ENCODE measurements at places on chromosomes 11 and 22.

DNA sequence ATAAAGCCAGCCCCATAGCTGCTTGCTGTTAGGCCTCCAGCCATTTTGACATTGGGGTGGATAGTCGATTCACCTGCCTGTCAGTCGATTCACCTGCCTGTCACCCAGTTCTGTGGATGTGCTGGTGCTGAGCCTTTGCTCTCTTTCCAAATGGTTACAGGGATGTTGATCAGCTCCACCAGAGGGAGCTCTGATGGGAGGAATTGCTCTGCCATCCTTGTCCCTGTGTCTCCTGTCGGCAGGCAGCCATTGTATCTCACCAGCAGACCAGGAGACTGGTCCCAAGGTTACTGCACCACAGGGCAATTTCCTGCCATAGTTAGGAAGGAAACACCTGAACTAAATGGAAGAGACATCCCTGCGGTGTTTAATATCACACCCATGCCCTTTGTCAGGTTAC lies 6.1 kb downstream of the MPEG1 start:
- DNase-seq: no peak

GRCh38 chr11:2715716-2716350 lies 16.0 kb upstream of the KCNQ1OT1 start:
- no peak for DNase-seq

DNA sequence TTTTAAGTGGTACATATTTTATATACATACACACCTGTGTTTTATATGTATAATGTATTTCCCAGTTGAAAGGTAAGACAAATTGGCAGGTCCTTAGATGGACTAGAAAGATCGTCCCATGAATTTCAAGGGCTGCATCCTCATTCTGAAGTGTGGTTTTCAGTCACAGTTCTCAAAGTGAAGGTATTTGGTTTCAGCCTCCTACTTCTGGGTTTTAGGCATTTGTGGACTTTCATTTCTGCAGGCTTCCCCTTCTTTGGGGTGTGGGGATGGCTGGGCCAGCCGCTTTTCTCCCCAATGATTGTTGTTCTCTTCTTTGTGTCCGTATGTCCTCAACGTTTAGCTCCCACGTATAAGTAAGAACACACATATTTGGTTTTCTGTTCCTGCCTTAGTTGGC lies 10.0 kb downstream of the DCPS start:
- no peak for DNase-seq

DNA sequence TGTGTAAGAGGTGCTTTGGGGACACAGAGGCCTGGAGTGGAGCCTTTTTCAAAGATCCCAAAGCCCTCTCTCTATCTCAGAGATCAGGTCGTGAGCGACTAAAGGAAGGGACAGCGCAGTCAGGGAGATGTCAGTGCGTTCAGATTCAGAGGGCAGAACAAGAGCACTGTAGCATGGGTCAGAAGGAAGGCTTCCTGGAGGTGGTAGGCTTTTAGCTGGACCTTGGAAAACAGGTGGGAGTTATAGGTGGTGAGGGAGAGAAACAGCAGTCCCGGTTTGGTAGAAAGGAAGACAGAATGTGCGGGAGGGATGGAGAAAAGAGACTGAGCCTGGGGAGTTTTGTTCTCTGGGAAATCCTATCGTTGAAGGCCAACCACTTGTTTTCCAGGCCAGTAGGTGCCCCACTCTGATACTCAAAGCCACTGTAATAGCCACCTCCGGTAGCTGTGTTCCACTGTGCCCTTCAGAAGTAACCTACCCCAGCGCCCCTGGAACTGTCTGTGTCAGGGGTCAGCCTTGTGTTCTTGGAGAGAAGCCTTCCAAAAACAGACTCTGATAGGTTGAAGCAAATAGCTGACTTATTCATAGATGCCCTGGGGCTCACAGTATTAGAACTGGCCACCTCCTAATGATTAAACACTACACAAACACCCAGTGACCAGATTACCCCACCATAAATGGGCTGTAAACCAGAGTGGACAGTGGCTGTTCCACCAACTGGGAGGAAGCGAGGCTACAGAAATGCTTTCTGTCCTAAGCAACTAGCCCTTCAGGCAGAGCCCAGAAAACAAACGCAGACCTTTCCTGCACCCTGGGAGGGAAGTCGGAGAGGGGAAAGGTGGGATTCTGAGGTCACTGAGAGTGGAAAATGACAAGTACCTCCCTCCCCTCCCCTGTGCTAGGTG lies 157.7 kb downstream of the DBX1 start:
- no peak for DNase-seq

- no peak for DNase-seq
Measured at GRCh38 chr22:44609400-44609988, 92.5 kb upstream of the PRR5 start.

GRCh38 chr11:88478136-88478815 lies 140.7 kb upstream of the CTSC start:
- DNase-seq: no peak

DNA sequence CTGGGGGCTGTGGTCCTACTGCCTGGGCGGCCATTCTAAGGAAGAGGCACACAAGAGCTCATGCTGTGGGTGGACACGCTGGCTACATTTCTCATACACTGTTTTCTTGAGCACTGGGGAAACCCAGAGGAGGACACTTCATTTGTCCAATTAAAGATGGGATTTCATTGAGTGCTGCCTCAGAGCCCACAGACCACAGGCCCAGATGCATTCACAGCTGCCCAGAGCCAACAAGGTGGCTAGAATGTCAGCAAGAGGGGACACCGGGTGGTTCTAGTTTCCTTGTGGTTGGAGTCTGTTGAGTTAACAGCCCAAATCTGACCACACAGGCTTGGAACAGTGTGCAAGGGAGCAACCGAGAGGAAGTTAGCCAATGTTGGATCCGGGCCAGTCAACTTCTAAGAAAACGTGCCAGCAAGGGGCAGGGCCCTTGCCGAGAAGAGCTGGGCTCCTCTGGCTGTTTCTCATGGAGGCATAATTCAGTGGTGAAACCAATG lies 35.0 kb upstream of the SORL1 start:
- DNase-seq: peak; percentile 73

DNA sequence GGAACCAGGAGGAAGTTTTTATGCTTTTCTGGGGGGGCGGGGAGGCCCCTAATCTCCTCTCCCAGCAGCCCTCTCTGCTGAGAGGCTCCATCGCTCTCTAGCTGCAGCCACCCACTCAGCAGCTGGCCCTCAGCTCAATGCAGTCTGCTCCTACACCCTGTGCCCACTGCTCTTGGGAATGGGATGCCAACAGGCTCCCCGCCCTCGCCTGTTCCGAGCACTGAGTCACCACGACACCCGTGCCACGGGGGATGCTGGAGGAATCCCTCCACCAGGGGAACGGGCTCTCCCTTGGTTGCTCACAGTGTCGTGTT lies 23.5 kb upstream of the SUSD2 start:
- DNase-seq: no peak

GRCh38 chr11:8040261-8040920 lies 40.6 kb upstream of the TUB start:
- DNase-seq: no peak

DNA sequence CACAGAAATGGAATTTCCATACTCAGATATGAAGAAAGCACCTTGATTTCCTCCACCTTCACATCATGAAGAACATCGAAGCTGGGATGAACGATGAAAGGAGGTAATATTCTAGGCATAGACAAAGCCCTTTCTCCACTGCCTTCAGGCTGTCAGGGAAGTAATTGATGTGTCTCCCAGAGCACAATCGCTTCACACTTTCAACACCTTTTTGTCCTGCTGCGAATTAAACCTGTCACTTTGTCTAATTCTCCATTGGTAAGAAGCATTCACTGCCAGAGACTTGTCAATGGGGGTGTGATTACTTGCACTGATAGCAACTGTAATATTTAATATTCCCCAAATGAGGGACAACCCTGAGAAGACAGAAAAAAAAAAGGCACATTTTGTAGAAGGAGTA lies 260.1 kb downstream of the ETS1 start:
- no peak for DNase-seq

GRCh38 chr22:24069721-24070120 lies 58.6 kb downstream of the CABIN1 start:
- DNase-seq: no peak

GRCh38 chr22:36814801-36815200 lies 2.0 kb downstream of the PVALB start:
- no peak for DNase-seq

- DNase-seq: no peak
Measured at GRCh38 chr22:45420011-45420410, 6.5 kb downstream of the RIBC2 start.

DNA sequence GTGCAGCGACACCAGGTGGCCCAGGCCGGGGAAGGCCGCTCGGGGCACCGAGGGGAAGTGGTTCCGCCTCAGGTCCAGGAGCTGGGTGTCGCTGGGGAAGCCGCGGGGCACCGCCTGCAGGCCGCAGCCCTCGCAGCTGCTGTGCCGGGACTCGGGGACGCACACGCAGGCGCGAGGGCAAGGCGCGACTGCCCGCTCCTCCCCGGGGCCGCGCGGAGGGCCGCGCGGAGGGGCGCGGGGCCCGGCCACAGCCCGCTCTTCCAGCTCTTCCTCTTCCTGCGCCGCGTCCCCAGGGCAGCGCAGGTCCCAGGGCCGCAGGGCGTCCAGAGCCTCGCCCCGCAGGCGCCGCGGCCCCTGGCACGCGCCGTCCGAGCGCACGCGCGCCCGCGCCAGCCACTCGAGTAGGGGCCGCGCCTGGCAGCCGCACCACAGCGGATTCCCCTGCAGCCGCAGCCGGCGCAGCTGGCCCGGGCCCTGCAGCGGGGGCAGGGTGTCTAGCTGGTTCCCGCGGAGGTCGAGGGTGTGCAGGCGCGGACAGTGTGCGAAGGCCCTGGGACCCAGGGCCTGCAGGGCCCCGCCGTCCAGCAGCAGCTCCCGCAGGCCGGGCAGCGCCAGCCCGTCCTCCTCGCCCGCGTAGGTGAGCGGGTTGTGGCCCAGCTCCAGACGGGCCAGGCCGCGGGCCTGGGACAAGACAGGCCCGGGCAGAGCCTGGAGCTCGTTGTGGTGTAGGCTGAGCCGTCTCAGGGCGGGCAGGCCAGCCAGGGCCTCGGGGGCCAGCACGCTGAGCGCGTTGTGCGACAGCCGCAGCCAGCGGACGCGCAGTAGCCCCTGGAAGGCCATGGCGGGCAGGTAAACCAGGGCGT lies 2.8 kb downstream of the CHADL start:
- DNase-seq: peak; percentile 88

- no peak for DNase-seq
Measured at GRCh38 chr11:32168924-32169323, 78.0 kb downstream of the RCN1 start.

DNA sequence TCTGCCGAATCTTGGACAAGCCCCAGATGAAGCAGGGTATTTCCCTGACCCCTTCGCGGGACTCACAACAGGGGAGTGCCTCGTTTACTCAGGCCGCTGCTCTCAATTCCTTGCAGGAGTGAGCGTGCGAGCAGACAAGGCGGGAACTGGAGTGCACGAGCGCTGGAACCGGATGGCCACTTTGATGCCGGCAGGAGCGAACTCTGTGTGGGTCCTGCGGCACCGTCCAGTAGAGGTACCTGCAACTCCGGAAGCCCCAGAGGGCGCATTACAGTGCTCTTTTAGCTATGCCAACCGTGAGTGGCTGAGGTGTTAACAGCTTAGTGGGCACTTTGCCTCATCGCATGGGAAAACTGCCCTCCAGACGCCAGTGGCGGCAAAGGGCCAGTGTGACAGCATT lies 182.3 kb upstream of the ANO3 start:
- no peak for DNase-seq

GRCh38 chr11:88377144-88377543 lies 39.6 kb upstream of the CTSC start:
- no peak for DNase-seq

- no peak for DNase-seq
Measured at GRCh38 chr22:29302402-29302680, 4.1 kb upstream of the GAS2L1 start.
